ENCODE measurements at places on chromosomes 1 and 21.

GRCh38 chr1:65896721-65897120 is 104.0 kb downstream of the PDE4B start:
- DNase-seq: no peak

GRCh38 chr1:2124446-2125198 is 70.0 kb downstream of the FAAP20 start:
- no peak for DNase-seq

DNA sequence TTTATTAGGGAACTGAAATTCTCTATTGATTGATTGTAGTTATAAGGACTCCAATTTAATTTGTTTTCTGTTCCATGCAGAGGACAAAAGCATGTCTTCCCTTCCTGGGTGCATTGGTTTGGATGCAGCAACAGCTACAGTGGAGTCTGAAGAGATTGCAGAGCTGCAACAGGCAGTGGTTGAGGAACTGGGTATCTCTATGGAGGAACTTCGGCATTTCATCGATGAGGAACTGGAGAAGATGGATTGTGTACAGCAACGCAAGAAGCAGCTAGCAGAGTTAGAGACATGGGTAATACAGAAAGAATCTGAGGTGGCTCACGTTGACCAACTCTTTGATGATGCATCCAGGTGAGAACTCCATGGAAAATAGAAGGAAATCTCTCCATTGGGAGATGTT is 1.5 kb downstream of the SETDB1 start:
- no peak for DNase-seq

- DNase-seq: no peak
These were observed 9.3 kb upstream of the ETS2 start for GRCh38 chr21:38796424-38796823.

DNA sequence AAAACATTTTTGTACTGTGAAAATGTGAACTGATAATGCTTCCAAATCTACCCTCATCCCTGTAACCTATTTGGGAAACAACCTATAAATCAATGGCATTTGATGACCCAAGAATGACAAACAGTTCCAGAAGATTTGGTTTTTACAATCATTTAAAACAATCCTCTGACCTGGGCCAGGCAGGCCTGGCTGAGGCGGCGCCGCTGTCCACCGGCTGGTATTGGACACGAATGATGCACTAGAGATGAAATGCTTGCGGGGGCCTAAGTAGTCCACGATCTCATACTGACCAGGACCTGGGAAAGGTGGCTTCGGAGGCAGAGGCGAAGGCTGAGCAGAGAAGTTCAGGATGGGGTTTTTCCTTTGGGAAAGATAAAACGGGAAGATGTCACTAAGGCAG is 41.5 kb downstream of the GRHL3 start:
- no peak for DNase-seq

DNA sequence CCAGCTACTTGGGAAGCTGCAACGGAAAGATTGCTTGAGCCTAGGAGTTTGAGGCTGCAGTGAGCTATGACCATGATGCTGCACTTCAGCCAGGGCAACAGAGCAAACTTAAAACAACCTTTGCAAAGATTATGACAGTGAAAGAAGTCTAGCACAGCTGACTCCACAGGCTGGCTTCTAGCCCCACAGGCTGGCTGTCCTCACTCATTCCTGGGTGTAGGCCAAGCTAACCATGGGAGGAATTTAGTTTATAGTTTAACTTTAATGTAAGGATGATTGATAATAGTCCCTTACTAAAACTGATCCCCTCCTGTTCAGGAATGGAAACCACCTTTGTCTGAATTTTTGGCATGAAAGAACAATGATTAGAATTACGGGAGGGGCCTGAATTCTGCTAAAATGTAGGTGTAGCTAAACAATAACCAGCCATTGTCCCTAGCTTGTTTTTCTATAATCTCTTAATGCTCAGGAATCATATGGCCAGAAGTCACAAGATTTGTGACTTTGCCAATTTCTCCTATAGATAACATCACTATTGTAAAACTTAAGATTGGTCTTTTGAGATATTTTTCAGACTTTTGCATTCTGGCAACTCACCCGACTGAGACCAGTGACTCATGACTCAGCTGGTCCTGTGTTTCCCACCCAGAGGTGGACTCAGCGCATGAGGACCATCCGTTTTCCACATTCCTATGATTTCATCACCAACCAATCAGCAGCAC is 28.1 kb upstream of the SGIP1 start:
- no peak for DNase-seq

DNA sequence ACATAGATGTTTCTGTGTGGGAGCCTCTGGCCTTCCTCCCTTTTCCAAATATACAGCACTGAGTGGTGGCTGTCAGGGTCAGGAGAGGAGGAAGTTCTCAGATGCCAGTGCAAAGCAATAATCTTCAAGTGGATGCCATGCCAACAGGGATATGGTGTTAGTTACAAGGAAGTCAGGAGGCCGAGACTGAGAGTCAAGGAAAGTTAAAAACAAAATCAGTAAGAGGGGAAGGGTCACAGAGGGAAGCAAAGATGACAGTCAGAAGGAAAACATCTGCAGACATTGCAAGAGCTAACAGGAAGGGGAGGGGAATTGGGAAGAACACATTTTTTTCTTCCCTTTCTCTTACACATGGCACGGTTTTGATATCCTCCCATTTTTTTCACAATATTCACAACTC is 691.4 kb downstream of the ADGRL2 start:
- no peak for DNase-seq

DNA sequence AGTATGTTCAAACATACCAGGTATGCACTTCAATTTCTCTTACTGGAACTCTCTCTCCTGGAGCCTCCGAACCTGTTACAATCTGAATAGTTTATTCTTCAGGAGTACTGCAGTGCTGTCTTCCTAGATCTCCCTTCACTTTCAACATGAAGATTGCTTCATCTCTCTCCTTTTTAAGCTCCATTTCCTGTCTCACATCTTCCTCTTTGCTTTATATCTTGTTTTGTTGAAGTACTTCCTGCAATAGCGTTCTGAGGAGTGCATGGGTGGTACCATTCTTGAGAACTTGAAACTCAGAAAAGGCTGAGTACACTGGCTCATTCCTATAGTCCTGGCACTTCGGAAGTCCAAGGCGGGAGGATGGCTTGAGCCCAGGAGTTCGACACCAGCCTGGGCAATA is 15.7 kb upstream of the C1orf146 start:
- no peak for DNase-seq

DNA sequence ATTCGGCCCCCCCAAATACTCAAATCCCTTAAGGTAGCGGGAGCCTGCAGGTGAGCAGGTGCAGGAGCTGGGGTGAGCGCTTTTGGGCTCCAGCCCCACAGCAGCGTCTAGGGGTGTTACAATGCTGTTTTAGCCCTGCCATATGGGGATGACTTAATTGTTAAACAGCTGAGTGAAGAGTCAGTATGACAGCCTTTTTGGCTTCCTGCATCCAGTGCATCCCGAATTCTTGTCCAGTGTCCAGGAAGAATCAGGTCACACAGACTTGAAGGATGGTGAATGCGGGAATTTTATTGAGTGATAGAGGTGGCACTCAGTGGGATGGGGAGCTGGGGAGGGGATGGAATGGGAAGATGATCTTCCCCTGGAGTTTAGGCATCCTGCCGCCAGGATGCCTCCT is 30.4 kb upstream of the HHAT start:
- DNase-seq: no peak

DNA sequence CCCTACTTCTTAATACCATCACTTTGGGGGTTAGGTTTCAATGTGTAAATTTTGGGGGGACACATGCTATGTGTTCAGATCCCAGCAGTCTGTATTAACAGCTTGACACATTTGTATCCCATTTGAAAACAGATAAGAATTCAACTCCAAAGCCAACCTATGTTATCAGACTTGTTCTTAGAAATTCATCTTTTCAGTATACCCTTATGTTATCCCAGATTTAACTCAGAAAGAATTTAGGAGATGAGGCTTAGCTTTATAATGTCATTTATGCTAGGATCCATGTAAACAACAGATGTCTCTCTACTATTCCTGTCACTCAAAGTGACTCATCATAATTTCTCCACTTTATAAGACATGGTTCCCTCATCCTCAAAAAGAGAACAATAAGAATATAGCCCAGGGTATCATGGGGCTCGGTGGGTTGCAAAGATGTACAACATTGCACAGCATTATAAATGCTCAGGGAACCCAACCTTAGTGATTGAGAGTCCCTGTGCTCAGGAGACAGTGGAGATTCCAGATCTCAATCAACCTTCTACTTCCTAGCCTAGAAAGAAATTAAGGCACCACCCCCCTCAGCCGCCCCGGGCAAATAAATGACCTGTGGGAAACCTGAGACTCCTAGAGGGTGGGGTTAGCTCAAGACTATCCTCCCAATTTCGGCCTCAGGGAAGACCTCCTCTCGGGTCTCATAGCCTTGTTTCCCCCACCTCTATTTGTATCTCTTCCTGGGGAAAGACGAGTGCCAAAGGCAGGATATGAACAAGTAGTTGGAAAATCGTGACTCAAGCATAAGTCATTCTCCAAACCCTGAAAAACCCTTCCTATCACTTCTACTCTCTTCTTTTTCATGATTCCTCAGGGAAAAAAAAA is 265.1 kb upstream of the CAMK1G start:
- no peak for DNase-seq

GRCh38 chr21:26320596-26320995 is 150.0 kb upstream of the APP start:
- no peak for DNase-seq

GRCh38 chr1:159180516-159180915 is 9.1 kb downstream of the CADM3 start:
- DNase-seq: no peak

GRCh38 chr1:36097693-36098585 is 9.2 kb downstream of the ADPRS start:
- no peak for DNase-seq

GRCh38 chr1:243977094-243977493 is 74.0 kb upstream of the ZBTB18 start:
- DNase-seq: no peak

GRCh38 chr1:63435161-63435560 is 67.7 kb downstream of the ALG6 start:
- DNase-seq: no peak

Data from activated CD8-positive, alpha-beta memory T cell treated with anti-CD3 and anti-CD28 coated beads for 24 hours (primary cell).